Cardiac muscle cell (in vitro differentiated cells and primary cell): ENCODE measurements at places on chromosomes 2 and 18. TPM values are rescaled to one million over a fixed set of nuclear protein-coding genes. Genes with fewer than 3 reads are reported as not detected.

The POTEJ gene
- total RNA-seq = 1.1 and 4.1 TPM in 2 replicates

The REG1B gene
- total RNA-seq = not detected in 2 replicates

GRCh38 chr2:14872779-14873325 lies 240.3 kb downstream of the LRATD1 start:
- DNase-seq = no peak

GRCh38 chr18:77320971-77321559 lies 71.4 kb downstream of the GALR1 start:
- DNase-seq = peak; percentile 60

GRCh38 chr2:234191819-234192407 lies 141.4 kb downstream of the SPP2 start:
- DNase-seq = peak; percentile 55

DNA sequence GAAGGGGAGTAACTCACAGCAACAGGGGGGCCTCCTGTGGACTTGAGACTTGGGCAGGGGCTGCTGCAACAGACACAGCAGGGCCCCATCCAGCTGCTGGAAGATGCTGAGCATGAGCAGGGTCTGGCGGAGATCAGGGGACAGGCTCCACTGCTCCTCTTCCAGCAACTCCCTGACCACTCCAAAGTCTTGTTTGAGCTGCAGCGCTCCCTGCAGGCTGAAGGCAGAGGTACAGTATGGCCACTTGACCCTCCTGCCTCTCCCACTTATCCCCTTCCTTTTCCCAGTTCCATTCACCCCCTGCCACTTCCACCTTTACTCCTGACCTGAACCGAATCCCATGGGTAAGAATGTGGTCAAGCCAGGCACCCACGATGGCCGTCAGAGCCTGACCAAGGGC lies 2.4 kb upstream of the MRPL53 start:
- peak; percentile 8 for DNase-seq
